ENCODE measurements at places on chromosomes 6 and 20. TPM values are rescaled to one million over a fixed set of nuclear protein-coding genes. Genes with fewer than 3 reads are reported as not detected.

Gene PTPN1
- polyA plus RNA-seq: 70.9 TPM

Gene RAMACL
- not detected for polyA plus RNA-seq

Gene WFDC2
- polyA plus RNA-seq: 137 TPM

Gene WFDC10A
- polyA plus RNA-seq: not detected

Data from brain (organoid and tissue), 16 donors.